ENCODE measurements at places on chromosomes 7 and 10. TPM values are rescaled to one million over a fixed set of nuclear protein-coding genes. Genes with fewer than 3 reads are reported as not detected.
A peak's percentile ranks its signal among the peaks of the same experiment; 100 is the strongest.

- peak; percentile 52 for DNase-seq
These were observed 5.4 kb upstream of the HSPB1 start for GRCh38 chr7:76296743-76297740.

PRR15 gene
- 1.1 TPM for total RNA-seq

SRGN gene
- total RNA-seq: 230 TPM

- no peak for DNase-seq
These were observed 85.2 kb downstream of the CHCHD3 start for GRCh38 chr7:132996581-132997242.

CTAGE8 gene
- total RNA-seq: 0.21 TPM

GRCh38 chr10:30422151-30422695, 11.8 kb upstream of the MAP3K8 start:
- DNase-seq: no peak

DNA sequence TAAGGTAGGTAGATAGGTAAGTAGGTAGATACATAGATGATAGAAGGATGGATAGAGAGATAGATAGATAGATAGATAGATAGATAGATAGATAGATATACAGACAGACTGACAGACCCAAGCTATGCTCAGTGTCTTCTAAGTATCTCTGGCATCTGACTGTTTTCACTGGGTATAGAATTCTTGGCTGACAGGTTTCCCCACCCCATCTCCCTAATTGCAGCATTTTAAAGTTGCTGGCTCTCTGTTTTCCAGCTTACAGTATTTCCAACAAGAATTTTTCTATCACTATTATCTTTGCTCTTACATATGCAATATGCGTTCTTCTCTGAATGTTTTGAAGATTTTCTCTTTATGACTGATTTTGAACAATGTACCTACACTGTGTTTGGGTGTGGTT, 328.7 kb downstream of the TCERG1L start:
- DNase-seq: no peak
